ENCODE measurements at places on chromosomes 3 and 15.

DNA sequence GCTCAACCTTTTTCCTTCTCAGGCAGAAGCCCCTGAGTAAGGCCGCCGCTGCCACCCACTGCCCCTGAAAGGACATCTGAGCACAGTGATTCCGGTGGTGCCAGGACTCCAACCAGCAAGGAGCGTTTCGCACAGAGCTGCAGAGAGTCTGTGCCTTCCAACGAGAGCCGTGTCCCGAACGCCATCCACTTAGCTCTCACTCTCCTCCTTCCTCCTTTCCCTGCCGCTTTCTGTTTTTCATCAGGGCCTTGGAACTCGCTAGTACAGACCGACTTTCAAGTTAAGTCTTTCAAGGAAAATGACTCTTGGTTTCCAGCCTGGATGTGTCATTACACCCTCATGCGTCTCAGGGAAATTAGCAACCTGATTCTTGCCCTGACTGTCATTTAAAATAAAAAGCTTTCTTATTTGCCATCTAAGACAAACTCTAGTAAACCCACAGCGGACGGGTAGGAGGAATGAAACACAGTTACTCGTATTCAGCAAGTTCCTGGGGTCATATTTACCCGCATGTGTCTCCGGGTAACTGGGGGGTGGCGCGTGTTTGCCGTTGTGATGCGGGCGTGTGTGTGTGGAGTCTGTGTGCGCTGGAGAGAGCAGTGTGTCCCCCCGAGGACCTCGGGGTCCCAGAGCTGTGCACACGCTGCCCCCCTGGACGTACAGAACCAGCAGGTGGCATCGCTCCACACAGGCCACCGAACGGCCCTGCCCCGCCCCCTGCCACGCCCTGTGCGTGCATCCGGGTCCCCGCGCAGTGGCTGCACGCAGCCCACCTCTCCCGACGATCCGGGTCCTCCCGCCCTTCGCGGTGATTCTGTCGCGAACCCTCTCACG, 30.4 kb upstream of the ALDH1A3 start:
- peak; percentile 81 for DNase-seq

DNA sequence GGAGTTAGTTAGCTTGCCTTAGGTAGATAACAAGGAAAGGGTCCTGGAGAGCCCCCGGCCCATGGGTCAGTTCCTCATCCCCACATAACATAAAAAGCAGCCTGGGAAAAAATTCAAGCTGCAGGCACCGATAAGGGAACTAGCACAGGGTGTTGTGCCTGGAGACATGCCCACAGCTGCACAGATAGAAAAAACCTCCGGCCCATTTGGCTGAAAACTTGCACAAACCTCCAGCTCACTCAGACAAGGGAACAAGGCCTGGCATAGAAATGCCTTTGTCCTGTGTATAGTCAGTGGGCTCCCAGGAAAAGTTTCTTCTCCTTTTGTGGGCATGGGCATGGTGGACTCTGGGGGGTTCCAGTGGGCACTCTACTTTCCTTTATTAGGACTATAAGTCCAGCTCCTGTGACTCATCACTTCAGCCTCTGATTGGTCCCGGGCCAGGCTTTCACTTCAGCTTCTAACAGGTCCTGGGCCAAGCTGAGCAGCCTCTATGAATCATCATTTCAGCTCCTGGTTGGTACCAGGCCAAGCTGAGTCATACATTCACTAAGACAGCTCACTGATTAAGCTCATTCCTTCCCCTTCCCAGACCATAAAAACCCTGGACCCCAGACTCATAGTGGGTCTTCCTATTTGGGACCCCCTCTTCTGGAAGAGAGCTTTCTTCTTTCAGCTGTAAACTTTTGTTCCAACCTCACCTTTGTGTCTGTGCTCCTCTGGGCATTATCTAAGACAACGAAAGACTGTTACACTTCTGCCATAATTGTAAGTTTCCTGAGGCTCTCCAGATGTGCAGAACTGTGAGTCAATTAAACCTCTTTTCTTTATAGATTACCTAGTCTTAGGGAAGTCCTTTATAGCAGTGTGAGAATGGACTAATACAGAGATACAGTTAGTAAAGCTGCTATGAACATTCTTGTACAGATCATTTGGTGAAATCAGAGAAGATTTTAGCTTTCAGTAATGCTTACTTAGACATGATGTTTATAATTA, 348.0 kb upstream of the DPPA4 start:
- DNase-seq = no peak

DNA sequence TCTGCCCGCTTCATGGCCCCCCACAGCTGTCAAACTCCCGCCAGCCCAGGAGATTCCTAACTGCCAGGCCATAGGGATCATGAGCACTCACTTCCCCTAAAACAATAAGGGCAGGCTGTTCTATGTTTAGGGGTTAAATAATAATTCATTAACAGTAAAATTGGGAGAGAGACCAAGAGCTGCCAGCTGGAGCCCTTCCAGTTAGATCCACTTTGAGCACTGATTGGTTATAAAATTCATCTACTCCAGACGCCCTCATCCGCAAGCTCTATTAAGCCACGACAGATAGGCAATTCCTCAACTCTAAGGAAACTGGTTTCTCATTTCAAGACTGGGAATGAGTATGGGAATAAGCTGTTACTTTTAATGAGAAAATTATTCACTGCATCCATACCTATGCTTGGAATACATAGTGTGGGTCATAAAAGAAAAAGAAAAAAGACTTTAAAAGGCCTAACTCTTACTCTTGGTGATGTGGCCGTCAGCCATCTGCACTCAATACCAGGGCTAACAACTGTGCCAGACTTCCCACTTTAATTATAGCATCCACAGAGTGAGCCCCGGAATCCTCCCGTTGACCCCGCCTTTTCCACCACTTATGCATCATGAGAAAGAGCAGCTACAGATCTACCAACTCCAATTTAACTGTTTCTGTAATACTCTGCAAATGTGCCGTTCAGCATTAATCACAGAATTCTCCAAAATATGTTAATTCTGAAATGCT, 44.5 kb downstream of the IL17RD start:
- no peak for DNase-seq

GRCh38 chr3:141294848-141295247, 63.2 kb downstream of the PXYLP1 start:
- no peak for DNase-seq
